ENCODE measurements at places on chromosomes 6 and 20.

- no peak for DNase-seq
These were observed 123.4 kb downstream of the CEBPB start for GRCh38 chr20:50313827-50314677.

DNA sequence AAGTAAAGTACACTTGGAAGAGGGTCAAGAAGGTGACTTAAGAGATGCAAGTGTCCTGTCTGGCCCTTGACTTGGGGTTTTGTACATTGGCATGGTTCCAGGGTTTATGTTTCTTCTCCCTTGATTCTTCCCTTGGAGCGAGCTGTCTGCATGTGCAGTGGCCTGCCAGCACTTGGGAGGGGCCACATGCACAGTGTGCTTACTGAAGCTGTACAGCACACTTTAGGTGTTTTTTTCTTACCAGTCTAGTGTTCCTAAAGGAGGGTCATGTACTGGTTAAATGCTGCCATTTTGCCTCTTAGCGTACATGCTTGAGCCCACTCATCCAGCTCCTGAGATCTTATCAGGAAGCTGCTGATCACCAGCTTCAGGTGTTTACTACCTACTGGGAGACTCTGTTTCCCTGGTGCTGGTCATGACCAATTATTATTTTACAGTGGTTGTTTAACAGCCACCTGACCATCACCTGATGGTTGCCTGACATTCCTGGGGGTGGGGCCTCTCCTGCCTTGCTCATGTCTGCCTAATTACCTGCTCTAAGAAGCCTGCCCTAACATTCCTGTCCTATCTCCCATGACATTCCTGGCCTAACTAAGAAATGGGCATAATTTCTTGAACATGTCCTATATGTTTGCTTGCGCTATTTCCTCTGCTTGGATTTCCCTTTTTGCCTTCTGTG is 182.9 kb downstream of the MCHR2 start:
- no peak for DNase-seq

DNA sequence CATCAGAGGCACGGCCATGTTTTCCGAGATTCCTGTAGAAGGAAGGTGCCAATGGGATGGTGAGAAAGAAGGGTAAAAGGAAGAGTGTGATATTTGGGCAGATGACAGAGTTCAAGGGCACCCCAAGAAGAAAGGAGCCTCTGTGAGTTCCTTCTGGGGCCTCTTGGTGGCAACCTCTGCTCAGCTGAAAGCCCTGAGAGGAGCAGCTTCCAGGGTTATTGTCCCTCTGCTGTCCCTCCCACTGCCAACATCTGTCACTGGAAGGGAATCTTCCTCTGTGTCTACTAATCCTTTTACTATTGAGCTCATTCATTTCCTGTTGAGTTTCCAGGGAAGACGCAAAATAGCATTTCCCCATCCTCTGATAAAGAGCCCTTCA is 40.0 kb upstream of the KCNK16 start:
- DNase-seq, result peak; percentile 95

GRCh38 chr6:5753209-5753608 is 253.5 kb downstream of the NRN1 start:
- DNase-seq, result no peak

DNA sequence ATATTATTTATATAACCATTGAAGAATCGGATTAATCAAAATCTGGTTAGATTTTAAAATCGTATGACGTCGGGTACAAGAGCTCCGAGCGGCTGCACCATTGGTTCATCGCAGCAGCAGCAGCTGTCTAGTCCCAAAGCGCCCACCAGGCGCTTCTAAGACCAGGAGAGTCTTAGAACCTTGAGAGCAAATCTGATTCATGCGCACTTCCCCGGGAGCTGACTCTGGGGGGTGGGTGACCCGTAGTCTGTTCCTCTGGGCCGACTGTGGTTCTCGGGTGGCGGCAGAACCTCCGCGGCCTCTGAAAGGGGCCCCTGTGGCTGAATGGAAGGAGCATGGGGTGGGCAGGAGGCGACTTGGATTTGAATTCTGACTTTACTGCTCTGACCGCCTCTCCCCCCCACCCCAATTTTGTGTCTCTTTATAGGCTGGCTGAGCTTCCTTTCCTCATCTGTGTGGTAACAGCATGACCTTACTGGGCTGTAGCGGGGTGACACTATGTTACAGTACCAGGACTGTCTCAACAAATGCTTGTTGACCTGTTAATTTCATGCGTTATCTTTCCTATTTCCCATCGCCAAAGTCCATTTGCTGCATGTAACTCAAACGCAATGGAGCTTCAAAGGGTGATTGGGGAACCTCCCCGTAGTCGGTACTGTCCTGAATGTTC is 119.7 kb downstream of the RTN4IP1 start:
- no peak for DNase-seq

GRCh38 chr6:137941995-137942394 is 74.9 kb downstream of the TNFAIP3 start:
- no peak for DNase-seq

- DNase-seq, result peak; percentile 46
These were observed 76.2 kb upstream of the FOXP4 start for GRCh38 chr6:41470029-41470330.

DNA sequence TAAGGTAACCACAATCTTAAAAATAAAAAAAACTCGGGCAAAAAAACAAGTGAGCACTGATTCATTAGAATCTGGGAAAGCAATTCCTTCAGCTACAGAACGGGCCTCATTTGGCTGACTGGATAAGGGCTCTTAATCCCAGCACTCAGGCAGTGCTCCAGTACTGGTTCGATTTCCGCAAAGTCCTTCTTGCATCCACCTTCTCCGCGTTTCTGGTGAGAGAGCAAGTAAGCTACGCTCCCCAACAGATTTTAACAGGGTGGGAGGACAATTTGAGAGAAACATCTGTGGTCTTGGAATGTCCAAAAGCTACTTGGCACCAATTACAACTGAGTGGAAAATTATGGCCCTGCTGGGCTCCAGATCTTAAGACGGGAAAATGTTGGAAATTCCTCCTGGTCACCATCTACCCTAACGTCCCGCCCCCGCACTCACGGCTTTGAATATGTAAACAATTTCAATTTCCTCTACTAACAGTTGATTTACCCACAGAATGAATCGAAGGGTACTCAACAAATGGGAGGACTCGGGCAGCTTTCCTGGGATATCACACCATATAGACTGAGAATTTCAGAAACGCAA is 18.1 kb upstream of the ZSCAN9 start:
- DNase-seq, result no peak

DNA sequence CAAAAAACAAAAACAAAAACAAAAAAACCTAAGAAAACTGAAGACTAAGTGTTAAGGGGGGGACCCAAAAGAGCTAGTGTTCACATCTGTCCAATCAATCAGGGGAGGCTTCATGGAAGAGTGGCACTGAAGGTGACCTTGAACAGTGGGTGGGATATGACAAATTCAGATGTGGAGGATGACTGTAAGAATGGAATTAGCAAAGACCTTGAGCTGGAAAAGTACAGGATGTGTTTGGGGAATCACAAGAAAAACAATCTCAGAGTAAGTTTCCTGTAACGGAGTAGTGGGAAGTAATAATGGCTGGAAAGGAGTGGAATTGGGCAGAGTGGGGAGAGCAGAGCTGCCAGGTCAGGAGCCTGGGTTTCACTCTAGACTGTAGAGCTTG is 2.9 kb upstream of the IER3 start:
- no peak for DNase-seq

Measured in A673 (cell line).